ENCODE measurements at places on chromosomes 5 and 9.

GRCh38 chr9:120977321-120977720 lies 50.7 kb upstream of the TRAF1 start:
- DNase-seq = no peak

DNA sequence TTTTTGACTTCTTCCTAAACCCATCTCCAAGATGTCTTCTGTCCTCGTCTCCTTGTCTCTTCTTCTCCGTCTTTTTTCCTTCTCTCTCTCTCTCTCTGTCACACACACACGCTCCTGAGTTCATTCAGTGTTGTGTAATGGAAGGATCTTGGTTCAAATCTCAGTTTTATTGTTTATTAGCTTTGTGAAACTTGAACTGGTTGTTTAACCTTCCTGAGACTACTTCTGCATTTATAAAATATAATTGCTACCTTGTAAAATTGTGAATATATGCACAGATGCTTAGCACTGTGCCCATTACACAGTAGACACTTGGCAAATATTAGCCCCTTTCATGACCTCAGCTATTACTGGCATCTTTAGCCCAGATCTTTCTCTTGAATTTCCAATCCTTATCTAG lies 2.4 kb upstream of the NADK2 start:
- no peak for DNase-seq

GRCh38 chr9:121292801-121293241 lies 24.9 kb downstream of the GSN start:
- no peak for DNase-seq

DNA sequence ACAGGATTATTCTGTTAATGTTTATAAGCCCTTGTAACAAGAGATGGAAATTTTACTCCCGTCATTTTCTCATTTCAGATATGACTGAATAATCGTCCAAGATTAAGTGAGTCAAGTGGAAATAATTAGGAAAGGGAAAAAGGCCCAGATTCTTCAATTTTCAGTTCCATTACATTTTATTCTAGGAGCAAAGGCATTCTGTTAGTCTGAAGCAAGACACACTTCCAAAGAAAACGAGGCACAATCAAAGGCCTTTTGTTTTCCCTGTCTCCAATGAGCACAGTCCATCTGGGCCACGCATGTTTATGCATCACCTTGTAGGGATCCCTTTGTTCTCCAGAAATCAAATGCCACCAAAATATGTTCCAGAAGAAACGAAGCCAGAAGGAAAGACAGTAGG lies 382.9 kb upstream of the RFX3 start:
- DNase-seq = no peak

DNA sequence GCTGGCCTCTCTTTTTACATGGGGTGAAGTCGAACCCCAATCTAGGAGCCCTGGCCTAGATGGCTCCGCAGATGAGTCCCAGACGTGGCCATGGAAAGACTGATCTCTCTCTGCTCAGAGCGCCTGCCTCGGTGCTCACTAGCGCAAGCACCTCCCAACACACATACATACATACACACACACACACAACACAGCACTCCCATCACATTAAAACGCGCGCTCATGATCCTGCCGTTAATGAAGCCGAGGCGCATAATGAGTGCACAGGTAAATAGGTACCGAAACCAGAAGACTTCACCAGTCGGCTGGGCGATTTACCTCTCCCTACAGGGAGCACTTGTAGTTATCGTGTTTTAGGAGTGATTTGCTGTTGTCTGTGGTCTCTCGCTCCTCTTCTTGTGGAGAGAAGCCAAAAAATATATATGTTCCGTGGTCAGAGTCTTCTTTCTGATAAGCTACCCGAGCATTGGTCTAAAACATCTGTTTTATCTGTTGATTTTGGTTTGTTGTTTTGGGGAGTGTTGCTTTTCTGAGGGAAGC lies 207.7 kb downstream of the MEF2C start:
- DNase-seq = no peak

- DNase-seq = no peak
Observed at GRCh38 chr9:115234094-115234493, 116.1 kb upstream of the TNC start.

- DNase-seq = no peak
Observed at GRCh38 chr9:130633336-130634190, 30.8 kb upstream of the PRDM12 start.

DNA sequence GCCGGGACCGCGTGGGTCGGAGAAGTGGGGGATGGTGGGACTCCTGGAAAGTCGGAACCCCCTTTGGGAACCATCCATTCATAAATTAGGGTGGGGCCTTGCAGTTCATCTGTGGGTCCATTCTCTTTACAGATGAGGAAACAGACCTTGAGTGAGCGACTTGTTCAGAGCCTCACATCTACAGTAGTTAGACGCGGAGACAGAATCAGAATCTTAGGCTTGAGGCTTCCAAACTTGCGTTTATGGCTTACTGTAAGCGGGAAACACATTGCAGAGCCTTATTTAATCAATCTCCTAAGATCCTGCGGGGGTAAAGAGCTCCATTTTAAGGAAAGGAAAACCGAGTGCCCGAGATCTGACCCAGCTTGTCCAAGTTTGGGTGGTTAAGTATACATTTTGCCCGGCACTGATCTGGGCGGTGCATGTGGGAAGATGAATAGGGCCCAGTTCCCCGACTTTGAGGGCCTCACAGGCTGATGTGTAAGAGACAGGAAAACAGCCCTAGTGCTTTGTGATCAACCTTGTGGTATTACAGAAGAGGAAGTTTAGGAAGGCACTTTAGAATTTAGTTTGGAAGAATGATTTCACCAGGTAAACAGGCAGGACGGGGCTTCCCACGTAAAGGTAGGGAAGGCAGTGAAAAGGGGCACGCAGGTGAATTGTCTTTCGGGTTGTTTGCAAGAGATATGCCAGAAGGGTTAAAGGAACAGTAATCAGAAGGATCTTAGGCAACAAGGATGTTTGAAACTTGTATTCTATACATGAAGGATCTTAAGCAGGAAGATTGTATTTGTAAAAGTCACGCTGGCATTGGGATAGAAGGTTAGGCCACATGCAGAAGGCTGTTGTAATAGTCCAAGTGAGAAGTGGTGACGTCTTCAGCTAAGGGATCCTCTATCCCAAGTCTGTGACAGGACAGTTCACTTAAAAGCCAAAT lies 744 bp downstream of the TARS1 start:
- DNase-seq = peak; percentile 28

Data from stimulated activated CD4-positive, alpha-beta T cell treated with anti-CD3 and anti-CD28 coated beads, Interleukin-4, amount 100 ng/mL, for 1 hour (primary cell).